Frontal cortex (tissue), 4 donors: ENCODE measurements at places on chromosomes 11 and 22. TPM values are rescaled to one million over a fixed set of nuclear protein-coding genes. Genes with fewer than 3 reads are reported as not detected.

GAL3ST1 gene
- total RNA-seq, result 1.2 TPM

ME3 gene
- 110 TPM for total RNA-seq

CACNA1I gene
- 5.3 TPM for total RNA-seq

ADAMTS8 gene
- total RNA-seq, result 2.4 TPM

ZNF280B gene
- total RNA-seq, result 4.1 TPM

OR4C46 gene
- not detected for total RNA-seq

DNA sequence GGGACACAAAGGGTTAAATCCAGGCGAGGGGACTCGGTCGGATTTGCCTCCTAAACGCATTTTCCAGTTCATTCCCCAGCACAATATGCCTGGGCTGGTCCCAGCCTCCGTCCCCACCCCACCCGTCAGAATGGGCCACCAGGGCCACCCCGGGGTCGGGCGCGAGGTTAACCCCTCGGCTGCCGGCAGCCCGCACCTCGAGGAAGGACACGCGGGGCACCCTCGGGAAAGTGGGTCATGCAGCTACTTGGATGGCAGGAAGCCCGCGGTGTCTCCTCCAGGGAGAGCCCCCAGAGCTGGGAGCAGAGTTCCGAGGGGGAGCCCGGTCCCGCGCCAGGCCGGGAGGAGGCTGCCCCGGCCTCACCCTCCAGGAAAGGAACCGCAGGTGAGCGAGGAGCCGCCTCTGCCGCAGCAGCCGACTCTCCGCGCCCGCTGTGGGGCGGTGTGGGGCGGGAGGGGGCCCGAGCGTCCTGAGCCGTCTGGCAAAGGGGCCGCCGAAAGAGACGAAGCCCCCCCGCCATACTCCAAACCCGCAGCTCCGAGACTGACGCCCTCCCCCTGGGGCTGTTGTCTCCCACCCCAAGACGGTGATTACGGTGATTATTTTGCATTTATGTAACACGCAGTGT lies 1.4 kb downstream of the NECTIN1 start:
- DNase-seq, result peak; percentile 67

DNA sequence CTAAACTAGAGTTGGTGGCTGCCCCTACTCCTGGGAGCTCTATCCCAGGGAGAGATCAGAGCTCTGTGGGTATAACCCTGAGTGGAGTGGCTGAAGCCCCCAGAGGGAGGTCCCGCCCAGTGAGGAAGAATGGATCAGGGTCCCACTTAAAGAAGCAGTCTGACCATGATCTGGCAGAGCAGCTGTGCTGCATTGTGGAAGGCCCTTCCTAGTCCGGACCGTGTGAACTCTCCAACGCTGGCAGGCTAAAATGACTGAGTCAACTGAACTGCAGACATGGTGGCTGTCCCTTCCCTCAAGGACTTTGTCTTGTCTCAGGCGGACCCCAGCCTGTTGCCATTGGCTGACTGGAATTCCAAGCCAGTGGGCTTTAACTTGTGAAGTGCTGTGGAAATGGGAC lies 494.2 kb downstream of the FAM181B start:
- DNase-seq, result no peak

GRCh38 chr11:72782081-72782920 lies 11.5 kb downstream of the STARD10 start:
- DNase-seq, result no peak

- peak; percentile 44 for DNase-seq
Observed at GRCh38 chr11:96306933-96307775, 35.8 kb downstream of the MAML2 start.

GRCh38 chr11:85947431-85948272 lies 92.5 kb downstream of the CCDC83 start:
- DNase-seq, result peak; percentile 17

DNA sequence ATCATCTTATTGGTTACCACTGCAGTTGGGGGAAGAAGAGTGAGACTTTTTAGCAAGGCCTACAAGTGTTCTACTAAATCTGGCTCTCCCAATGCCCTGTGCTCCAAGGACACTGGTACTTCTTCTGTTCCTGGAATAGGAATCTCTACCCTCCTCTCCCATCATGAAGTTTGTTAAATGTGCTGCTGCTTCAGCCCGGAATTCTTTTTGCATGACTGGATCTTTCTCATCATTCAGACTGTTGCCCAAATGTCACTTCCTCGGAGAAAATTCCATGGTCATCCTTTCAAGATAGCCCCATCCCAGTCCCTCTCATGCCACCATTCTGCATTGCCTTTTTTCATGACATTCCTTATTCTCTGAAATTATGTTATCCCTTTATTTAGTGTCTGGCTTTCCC lies 400.8 kb downstream of the SOX6 start:
- DNase-seq, result no peak

DNA sequence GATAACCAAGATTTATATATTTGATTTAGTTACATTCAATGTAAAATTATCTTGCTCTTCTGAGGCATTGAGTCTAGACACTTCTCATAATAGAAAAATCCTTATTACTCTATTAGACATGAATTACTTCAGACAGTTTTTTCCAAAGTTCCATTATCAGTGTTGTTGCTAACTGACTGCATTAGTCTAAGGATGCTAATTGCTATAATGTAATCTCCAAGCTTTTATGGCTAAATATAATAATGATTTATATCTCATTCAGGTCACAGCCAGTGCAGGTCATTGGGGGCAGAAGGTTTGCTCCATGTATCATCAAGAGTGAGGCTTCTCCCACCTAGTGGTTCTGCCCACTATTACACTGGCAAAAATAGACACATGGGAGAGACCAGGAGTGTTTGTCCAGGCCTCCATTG lies 377.2 kb upstream of the DDI1 start:
- no peak for DNase-seq

DNA sequence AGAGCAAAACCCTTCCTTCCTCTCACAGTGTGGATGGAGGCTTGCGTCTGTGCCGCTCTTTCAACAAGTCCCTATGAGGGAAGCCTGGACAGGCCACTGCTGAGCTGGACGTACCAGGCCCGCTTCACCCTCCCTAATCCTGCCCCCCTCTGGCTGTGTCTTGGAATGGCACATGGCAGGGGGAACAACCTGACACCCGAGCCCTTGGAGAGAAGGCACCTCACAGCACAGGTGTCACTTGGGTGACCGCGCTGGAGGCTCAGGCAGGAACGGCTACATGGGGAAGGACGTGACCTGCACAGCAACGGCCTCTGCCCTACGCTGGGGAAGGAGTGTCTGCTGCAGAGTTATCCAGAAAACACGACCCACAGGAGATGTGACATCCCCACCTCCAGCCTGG lies 11.0 kb downstream of the CARS1 start:
- DNase-seq, result no peak

DNA sequence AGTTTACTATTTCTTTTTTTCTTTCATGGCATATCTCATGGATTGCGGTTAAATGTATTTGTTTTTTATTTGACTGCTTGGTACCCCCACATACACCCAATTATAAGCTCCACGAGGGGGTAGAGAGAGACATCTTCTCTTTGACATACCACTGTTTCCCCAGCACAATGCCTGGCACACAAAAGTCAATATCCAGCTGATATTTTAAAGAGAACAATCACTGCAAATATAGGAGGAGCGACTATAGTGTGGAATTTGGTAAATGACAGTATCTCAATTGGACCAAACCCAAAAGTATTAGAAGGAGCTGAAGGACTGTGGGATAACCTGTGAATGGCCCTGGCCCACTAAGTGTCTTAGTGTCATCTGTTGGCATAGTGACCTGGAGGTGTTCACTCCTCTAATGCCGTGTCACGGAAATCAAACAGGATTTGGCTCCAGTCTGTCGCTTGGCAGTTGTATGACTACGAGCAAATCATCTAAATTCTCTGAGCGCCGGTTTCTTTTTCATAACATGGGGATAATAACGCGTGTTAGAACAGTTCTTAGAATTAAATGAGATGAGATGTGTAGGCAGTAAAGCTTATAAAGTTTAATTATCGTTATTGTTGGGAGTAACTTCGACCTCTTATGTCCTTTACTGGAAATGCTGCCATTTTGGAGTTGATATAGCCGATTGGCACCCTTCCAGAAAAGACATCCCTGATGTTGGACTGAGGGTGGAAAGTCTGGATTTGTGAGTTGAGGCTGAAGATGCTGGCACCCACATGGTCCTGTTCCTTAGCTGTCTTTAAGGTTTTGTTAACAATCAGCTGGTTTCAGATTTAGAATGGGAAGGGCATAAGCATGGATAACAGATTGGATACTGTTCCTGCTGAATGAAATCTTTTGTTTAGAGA lies 144.5 kb downstream of the DBX1 start:
- DNase-seq, result no peak

DNA sequence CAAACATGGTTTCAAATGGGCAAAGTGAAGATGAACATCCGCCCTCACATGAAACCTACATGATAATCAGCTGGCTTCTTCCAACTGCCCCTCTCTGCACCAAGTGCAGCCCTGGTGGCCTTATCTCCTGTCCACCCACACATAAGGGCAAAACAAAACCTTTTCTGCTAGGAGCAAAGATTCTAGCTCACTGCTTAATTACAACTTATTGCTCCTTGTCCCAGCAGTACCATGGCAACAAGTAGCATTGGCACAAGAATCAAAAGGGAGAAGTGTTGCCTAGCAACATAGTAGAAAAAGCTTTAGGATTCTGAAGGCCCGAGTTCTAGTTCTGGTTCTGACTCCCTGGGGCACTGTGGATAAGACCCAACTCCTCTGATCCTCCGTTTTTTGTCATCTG lies 68.7 kb upstream of the BMAL1 start:
- no peak for DNase-seq

DNA sequence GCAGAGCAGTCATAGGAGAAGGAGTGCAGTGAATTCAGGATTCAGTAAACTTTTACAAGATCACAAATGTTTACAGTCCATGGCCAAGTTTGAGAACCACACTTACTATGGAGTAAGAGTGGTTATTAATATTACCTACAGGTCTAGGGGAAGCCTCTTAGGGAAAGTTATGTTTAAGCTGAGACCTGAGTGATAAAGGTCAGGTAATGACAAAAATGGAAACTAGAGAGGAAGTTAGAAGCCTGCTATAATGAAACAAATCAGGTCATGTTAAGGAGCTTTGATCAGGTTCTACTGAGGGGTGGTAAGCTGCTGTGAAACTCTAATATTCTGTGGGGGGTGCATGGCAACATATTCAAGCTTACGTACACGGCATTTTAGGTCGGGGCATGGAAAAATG lies 32.5 kb upstream of the SLC22A9 start:
- DNase-seq, result no peak

GRCh38 chr11:96149743-96150555 lies 193.0 kb downstream of the MAML2 start:
- no peak for DNase-seq

DNA sequence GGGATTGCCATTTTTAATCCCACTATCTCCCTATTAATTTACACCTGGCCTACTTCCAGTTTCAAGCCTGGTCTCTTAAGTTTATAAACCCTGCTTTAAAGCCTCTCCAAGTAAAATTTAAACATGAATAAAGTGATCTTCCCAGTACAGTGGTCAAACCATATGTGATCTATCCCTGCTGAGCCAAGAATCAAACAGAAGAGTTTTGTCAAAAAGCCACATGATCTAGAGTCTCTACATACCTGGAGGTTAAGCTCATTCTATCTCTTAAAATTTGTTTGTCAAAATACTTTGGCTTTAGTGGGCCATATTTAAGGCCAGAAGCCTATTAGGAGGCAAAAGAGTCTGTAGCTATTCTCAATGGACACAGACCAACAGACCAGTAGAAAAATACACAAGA lies 42.9 kb upstream of the DDI1 start:
- no peak for DNase-seq

GRCh38 chr22:28855355-28856094 lies 27.8 kb upstream of the ZNRF3 start:
- DNase-seq, result peak; percentile 53

GRCh38 chr11:587546-587945 lies 11.3 kb downstream of the PHRF1 start:
- DNase-seq, result no peak

GRCh38 chr22:30279046-30279788 lies 10.1 kb downstream of the CASTOR1 start:
- no peak for DNase-seq

DNA sequence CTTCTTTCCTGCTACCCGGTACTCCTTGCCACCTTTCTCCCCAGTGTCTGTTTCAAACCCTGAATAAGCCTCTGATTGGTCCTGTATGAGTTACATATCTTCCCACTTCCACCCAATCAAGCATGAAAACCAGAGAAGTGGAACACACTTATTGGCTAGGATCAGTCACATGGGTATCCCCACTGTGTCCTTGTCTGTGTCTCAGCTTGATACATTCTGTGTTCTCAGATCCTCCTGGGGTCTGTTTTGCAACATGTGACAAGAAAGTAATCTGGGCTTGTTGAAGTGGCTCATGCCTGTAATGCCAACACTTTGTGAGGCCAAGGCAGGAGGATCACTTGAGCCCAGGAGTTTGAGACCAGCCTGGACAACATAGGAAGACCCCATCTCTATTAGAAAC lies 23.9 kb downstream of the MCHR1 start:
- DNase-seq, result no peak

DNA sequence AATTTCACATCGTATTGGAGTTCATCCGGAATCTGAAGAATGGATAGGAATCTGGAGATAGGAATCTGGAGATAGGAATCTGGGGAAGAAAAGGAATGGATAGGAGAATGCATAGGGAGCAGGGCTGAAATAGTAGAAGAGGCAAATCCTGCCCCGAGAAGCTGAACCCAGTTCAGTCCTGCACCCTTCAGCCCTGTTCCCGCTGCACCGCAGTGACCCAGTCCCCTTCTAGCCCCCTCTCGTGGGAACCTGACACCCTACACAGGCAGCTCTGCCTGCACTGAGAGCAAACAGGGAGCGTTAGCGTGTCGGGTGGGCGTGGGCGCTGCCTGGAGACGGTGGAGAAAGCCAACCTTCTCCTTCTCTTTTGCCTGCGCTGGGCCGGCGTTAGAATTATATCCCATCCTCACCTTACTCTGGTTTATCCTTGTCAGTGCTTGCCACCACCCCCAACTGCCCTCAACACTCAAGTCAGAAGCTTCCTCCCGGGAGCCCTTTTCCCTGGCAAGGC lies 1.0 kb upstream of the CCKBR start:
- no peak for DNase-seq

DNA sequence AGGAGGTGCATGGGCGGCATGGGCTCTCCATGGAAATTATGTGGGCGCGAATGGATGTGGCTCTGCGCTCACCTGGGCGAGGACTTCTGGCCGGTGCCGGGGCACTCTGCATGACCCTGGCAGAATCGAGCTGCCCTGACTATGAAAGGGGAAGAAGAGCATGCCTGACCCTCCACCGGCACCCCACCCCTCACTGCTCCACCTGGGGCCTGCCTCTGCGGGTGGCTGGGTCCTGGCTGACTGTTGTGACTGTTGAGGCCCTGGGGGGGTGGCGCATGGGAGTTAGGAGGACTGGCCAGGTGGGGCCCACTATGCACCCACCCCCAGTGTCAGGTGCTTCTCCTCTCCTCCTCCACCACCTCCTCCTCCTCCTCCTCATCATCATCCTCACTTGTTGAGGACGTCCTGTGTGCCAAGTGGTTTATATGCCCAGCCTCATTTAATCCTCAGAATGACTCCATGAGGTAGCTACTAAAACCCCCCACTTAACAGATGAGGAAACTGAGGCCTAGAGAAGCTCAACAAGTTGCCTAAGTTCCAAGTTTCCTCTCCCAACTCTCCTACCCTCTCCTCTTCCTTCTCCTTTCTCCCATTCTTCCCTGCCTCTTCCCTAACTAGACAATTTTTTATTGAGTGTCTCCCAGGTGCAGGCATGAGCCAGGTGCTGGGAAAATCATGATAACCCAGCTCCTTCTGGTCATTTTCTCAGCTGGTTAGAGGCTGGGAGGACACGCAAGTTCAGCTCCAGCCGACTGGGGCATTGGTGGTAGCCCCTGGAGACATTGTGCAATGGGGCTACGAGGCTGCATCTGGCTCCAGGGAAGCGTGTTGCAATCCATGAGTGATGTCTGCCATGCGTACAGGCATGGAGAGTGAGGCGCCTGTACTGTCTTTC lies 2.3 kb downstream of the MYEOV start:
- DNase-seq, result no peak
